ENCODE measurements at places on chromosomes 13 and 19.

DNA sequence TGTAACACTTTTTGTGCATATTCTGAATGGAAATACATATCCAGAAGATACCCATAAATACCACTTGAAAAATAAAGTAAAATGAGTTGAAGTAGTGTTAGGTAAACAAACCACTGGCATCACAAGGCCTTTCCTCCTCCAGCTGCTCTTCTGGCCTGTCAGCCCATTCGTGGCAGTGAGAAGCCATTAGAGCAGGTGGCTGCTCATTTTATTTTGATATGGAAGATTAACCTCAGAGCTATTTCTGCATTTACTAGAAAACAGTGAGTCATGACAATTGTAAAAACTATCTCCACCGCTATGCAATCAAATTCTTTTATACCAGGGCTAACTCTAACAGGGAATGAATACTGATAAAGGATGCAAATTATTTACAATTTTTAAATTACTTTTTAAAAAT lies 2898.1 kb downstream of the PCDH9 start:
- no peak for DNase-seq

- DNase-seq = no peak
These were observed 420.4 kb upstream of the GPC6 start for GRCh38 chr13:92806215-92806614.

DNA sequence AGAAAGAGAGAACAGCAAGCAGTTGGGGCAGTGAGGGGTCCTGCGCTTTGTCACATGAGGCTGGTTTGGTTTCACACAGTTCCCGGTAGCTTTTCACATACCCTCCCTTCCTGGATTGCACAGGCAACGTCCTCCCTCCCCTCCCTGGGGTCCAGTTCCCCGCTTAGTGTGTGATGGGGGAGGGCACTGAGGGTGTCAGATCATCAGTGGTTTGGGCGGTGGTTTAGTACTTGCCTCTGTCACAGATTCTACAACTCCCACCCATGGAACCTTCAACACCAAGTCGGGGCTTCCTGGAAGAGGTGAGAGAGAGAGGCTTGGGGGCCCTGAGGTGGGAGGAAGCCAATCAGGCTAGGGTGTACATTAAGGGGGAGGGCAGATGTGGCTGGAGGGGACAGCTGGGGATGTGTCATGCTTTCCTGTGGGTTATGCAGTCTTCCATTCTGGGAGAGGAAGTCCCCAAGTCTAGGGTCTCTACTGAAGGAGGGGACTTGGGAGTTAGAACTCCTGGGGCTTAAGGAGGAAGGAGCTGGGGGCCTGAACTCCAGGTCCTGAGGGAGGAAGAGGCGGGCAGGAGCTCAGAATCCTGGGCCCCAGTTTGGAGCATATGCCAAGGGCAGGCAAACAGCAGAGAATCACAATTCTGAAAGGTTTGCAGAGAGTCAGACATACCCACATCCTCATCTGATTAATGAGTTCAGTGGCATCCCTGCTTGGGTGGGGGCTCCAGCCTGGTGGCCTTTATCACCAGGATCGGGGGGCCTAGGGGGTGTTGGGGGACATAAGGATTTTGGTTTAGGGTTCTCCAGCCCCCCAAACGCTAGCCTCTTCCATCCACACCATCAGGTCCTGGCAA lies at the start of gene NKG7:
TSS of gene NKG7 (minus strand) at position 6 of the 856 bp plus-strand sequence. CDS start 119 bp downstream, outside the sequence.
- no peak for DNase-seq

DNA sequence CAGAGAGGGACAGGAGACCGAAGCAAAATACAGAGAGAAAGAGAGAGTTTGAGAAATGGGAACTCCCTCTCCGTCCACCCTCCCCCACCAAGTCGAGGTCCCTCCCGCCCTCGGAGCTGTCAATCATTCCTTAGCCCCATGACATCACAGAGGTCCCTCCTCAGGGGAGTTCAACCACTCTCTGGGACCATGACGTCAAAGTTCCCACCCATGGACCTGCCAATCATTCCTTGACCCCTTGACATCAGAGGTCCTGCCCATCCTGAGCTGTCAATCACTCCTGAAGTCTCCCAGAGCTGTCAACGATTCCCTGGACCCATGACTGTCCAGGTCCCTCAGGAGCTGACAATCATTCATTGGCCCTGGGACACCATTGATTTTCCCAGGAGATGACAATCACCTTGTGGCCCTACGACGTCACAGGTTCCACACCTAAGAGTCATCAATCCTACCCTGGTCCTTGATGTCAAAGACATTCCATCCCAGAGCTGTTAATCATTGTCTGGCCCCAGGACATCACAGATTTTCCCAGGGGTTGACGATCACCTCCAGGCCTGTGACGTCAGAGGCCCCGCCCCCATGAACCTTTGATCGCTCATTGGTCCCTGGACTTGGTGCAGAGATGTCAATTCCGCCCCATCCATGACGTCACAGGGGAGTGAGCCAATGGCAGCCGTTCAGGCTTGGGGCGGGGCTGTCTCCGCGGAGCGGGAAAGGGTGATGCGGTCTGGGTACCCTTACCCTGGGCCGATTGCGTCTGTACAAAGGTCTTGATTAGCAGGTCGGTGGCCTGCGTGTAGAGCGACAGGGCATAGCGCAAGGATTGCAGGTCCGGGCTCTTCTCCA lies 61.7 kb downstream of the COLGALT1 start:
- no peak for DNase-seq

- DNase-seq = peak; percentile 29
These were observed 50.5 kb upstream of the UBE2L5 start for GRCh38 chr13:30371649-30372265.

- no peak for DNase-seq
These were observed 329.8 kb downstream of the MYO16 start for GRCh38 chr13:108959234-108959633.

- DNase-seq = no peak
These were observed 6.6 kb downstream of the PEPD start for GRCh38 chr19:33514885-33515551.

- no peak for DNase-seq
These were observed 10.0 kb upstream of the IZUMO2 start for GRCh38 chr19:50173127-50173526.

DNA sequence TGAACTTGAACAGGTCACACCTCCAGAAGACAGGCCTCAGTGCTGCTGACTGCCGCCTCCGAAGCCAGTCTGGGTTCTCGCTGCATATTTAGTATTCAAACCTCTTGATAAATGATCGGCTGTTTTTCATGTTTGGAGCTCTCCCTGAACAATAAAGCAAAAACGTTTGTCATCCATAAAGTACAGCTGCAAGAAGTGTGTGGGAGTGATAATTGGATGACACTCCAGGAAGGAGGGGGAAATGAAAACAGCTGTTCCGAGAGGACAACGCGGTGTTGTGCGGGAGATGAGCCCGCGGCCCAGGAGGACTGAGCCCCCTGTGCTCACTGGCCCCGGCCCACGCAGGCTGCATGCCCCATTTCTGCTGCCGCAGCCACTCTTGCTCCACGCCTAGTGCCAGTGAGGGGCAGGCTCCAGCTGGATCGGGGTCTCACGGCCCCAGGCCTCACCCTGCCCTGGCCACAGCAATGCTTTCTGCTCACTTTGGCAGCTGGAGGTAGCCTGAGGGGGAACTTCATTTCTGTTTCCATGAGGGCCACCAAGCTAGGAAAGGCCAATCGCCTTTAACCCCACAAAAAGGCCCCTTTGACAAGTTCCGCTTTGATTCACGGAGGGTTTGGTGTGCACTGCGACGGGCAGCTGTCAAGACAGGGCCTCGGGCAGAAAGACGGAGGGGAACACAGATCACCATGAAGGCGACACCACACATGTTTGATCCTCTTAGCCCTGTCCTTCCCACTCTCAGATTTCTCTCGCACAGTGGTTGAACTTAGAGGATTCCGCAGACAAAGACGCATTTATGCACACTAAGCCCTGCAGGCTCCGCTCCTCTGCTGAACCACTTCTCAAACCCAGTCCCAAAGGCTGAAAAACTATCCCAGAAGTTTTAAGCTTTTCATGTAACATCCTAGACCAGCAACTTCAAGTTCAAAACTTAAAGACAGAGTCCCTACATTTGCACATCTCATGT lies 537.6 kb downstream of the EFNB2 start:
- no peak for DNase-seq

- DNase-seq = no peak
These were observed 77.9 kb downstream of the SOX1 start for GRCh38 chr13:112144616-112145550.

- no peak for DNase-seq
These were observed 33.9 kb upstream of the CEACAM21 start for GRCh38 chr19:41541990-41542584.

- no peak for DNase-seq
These were observed 600 bp upstream of the HMGB1 start for GRCh38 chr13:30466358-30466714.

DNA sequence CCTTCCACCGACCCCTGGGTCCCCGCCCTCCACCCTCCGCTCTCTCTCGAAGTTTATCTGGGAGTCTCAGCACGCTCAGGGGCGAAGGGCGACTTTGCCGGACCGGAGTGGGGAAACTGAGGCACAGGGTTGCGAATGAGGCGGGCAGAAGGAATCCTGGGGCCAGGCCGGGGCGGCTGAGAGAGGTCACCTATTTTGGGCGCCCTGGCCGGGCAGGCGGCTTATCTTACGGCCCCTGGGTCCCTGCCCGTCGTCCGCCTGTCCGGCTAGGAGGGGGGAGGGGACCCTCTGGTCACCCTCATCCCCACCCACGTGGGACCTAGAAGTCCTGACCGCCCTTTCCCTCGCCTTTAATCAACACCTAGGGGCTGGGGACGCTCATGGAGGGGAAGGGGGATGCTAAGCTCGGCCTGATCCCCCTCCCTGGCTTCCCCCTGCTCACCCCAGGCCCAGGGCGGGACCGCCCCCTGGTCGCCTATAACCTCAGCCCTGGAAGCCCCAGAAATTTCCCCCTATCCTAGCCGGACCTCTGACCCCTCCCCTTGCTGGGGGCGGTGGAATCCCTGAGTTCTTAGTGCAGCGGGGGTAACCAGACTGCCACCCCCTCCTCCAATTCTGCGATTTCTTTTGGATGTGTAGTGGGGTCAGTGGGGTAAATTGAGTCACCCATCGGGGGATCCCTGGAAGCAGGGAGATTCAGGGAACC lies 556 bp downstream of the TRIP10 start:
- no peak for DNase-seq

- DNase-seq = no peak
These were observed 75.9 kb upstream of the RNF113B start for GRCh38 chr13:98252931-98253470.

- DNase-seq = no peak
These were observed 358.9 kb downstream of the DLEU7 start for GRCh38 chr13:50484472-50485113.

DNA sequence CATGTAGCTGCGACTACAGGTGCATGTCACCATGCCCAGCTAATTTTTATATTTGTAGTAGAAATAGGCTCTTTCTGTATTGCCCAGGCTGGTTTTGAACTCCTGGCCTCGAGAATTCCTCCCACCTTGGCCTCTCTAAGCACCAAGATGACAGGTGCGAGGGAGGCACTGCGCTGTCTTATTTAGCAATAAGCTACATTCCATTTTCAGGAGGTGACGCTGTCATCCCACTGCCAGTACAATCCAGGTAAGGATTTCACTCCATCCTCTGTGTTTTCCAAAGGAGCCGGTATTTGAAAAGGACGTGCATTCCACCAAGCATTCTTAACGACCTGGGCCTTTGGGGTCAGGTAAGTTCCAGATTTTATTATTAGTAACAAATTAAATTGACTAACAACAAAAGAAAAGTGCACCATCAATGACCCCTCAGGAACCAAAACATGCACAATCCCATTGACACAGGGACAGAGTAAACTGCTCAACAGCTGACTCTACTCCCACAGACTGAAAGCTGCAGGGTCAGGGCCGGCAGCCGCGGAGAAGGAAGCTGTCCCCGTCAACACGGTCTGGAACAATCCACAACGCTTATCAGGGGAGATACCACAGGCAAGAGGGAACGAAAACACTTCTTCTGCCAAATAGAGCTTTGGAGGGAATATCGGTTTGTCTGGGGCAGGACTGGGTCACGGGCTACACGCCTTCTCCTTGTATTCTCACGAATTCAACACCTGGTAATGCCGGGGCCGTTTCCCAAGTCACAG lies 82.8 kb downstream of the INSR start:
- no peak for DNase-seq

GRCh38 chr13:30443957-30444404 lies 21.7 kb downstream of the UBE2L5 start:
- no peak for DNase-seq

- DNase-seq = no peak
These were observed at the start of gene KCNK6 for GRCh38 chr19:38319421-38320258. Gene KCNK6, plus strand, starts transcription at chr19:38319845. Its CDS starts 106 bp downstream, at chr19:38319951.

- DNase-seq = no peak
These were observed 17.7 kb downstream of the CCDC122 start for GRCh38 chr13:43861863-43862262.

GRCh38 chr13:35465371-35465770 lies 11.1 kb downstream of the MAB21L1 start:
- no peak for DNase-seq

DNA sequence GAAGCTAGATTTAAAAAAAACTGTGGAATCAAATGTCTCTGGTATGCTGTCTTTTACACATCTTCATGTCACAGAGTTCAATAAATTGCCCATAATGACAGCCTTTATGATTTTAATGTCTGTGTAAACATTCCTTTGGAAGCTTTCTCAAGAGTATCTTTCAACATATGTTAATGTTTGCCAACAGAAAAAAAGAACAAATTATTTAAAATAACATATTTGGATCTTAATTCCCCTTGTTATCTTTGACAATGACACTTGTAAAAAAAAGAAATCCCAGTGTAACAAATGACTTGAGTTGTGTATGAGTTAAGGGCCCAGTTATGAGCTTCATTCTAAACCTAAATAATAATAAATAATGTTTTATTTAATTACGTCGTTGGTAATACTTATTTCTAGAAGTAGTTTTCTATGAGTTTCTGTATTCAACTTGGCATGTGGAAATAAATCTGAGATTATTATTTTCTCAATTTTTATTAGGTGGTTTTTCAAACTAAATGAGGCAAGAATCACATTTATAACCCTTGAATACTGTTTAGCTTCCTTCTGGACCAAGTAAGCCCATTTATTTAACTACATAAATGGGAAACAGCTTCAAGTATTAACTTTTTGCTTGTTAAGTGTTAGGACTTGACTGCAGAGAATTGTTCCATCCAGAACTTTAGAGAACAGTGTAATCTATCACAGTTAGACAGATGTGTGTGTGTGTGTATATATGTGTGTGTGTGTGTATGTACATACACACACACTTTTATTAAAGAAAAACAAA lies 182.1 kb downstream of the POSTN start:
- DNase-seq = no peak

- no peak for DNase-seq
These were observed 5.3 kb downstream of the F7 start for GRCh38 chr13:113110852-113111315.

Data from esophagus squamous epithelium (tissue), 5 donors.